ENCODE measurements at places on chromosomes 13 and 19.
A peak's percentile ranks its signal among the peaks of the same experiment; 100 is the strongest.

- peak; percentile 78 for DNase-seq
Observed at GRCh38 chr13:51645154-51645650, 60.9 kb downstream of the WDFY2 start.

DNA sequence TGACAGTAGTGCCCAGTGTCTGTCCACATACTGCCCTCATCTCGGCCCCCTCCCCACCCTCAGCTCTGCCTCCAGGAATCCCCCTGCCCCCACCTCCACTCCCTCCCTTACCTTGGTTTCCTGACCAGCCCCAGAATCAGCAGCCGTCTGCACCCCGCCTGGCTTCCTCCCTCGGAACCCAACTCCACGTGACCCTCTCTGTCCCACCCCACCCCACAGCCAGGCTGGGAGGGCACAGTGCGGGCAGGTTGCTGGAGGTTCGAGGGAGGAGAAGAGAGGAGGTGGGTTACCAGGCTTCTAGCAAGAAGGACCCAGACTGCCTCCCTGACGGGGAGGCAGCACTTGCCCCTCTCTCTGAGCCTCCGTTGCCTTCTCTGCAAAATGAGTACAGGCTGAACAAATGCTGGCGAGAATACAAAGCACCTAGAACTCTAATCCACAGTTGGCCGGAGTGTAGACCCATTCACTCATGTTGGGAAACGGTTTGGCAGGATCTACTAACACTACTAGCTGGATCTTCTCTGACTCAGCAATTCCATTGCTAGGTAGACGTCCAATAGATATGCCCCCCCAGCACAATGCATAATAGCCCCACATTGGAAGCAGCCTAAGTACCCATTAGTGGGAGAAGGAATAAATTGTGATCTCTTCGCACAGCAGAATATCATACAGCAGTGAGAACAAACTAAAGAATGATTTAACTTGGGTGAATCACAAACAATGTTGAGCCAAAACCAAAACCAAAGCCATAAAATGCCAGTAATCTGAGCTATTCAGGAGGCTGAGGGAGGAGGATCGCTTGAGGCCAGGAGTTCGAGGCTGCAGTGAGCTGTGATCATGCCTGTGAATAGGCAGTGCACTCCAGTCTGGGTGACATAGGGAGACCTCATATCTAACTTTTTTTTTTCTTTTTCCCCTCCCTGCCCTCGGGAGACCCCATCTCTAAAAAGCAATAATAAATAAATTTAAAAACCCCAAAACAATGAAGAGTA lies at the start of gene RASAL3:
Gene RASAL3, minus strand, starts transcription at position 151 of the 992 bp plus-strand sequence. CDS start 186 bp downstream, outside the sequence.
- no peak for DNase-seq

- DNase-seq: peak; percentile 72
Observed at GRCh38 chr19:42092350-42092749, 16.4 kb downstream of the ZNF574 start.

GRCh38 chr13:35714588-35715377 lies 238.3 kb upstream of the MAB21L1 start:
- no peak for DNase-seq

- DNase-seq: no peak
Observed at GRCh38 chr19:18798384-18799352, 7.6 kb upstream of the COMP start.

GRCh38 chr13:66660468-66660813 lies 569.7 kb downstream of the PCDH9 start:
- no peak for DNase-seq

- DNase-seq: no peak
Observed at GRCh38 chr19:14978161-14978776, 1.4 kb downstream of the SLC1A6 start.

DNA sequence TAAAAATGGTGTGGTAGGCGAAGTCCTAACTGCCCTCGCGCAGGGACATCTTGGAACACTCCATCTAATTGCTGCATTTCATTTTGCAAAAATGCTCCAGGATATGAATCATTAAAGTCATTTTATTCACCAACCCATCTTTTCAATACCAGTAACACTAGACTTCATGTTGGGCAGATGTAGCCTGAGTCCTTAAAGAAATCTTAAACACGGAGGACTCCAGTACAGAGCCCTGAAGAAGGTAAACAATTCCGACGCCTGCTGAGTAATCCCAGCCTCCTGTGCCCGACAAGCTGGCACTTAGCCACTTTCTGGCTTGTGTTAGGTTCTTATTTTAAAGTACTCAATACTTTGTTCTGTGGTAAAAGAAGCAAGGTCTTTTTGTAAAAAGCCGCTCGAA lies 58.0 kb upstream of the IRS2 start:
- peak; percentile 61 for DNase-seq

DNA sequence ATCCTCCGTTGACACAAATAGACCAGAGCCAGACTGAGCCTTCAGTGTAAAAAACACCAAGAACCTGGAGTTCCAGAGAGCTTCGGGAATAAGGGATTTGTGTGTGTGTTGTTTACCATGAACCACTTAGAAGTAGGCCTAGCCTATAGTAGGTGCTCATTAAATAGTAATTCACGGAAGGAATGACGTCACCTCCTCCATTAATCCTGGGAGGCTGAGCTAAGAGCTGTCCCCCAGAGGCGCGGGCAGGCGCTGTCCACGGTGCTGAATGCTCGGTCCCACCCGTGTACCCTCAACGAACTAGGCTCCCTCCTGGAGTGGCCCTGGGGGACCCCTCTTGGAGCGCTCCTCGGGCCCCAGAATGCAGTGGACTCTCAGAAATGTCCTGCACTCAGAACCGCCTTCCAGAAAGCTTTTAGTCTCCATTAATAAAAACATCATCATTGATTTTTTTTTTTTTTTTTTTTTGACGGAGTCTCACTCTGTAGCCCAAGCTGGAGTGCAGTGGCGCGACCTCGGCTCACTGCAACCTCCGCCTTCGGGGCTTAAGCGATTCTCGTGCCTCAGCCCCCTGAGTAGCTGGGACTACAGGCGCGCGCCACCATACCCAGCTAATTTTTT lies 6.5 kb downstream of the UNC13A start:
- no peak for DNase-seq

DNA sequence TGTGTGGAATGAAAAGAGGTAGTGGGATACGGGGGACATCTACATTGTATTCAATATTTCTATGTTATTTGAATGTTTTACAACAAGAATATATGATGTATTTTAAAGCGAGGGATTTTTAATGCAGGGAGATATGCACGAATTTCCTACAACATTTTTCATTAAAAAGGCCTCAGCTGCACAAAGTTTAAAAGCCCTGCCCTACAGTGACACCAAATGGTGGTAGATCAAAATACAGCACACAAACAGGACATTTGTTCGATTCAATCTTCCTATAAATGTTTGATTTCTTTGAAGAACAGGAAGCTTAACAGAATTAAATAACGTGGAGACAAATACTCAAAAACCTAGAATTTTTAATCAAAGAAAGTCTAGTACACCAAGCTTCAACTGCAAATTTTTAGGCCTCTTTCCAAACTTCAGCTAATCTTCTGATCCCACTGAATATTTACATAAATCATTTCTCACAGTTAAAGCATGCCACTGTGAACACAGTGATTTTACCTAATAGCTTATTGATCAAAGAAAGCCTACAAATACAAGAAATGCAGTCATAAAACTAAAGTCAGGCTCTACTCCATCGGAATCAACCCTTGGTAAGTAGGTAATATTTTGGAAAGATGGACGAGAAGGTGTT lies 257.2 kb downstream of the DIAPH3 start:
- DNase-seq: peak; percentile 43

DNA sequence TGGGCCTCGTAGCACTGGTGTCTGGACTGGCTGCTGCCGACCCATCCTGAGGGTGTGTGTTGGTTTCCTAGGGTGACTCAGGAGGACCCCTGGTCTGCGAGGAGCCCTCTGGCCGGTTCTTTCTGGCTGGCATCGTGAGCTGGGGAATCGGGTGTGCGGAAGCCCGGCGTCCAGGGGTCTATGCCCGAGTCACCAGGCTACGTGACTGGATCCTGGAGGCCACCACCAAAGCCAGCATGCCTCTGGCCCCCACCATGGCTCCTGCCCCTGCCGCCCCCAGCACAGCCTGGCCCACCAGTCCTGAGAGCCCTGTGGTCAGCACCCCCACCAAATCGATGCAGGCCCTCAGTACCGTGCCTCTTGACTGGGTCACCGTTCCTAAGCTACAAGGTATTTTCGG lies 13.8 kb downstream of the TIMM13 start:
- no peak for DNase-seq

DNA sequence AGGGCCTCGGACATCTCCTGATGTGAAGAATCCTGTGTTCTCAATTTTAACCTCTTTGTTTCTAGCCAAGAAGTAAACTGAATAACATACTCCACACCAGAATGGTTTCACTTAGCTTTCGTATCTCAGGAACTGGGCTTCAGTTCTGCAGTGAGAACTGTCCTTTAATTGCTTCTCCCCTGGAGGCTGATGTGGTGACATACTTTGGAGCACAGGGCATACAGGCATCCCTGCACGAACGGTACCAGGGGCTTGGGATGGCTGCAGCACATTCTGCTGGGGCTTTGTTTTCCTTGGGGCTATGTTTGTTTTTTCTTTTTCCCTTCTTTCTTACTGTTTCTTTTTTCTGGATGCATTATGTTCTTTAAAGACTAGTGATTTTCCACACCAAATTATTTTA lies 230.5 kb downstream of the TM9SF2 start:
- DNase-seq: no peak

DNA sequence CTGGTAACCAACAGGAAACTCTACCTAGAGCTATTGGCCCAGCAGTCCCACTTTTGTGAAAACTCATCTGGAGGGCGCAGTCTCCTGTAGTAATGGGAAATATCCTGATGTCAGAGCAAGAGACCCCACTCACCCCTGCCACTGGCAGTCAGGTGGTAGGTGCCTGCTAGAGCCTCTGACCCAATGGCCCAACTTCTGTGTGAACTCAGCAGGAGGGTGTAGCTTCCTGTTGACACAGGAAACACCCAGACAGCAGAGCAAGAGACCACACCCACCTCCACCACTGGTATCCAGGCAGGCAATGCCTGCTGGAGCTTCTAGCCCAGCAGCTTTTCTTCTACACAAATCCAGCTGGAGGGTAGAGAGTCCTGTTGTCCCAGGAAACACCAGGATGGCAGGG lies 1176.8 kb upstream of the PRR20A start:
- no peak for DNase-seq

DNA sequence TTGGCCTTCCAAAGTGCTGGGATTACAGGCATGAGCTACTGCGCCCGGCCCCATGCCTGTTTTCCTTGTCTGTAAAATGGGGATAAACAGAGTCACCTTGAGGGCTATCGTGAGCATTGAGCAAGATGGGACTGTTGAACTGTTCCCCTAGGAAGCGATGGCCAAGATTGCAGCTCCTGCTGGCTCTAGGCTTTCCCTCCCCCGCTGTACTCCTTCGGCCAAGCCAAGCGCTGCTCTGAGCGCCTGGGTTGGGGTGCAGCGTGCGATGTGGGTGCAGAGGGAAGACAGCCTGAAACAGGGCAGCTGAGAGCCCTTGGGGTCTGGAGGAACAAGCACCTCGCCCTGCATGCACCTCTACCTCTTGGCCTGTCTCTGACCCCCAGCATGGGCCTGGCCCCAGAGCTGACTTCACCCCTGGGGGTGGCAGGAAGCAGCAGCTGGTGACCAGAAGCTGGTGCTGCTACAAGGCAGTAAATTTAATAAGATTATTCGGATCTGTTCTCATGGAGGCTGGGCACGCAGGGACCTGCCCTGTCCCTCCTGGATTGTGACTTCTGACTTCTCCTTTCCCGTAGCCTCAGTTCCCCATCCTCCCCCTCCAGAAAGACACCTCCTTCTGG lies 5.3 kb downstream of the GNG8 start:
- DNase-seq: no peak

- DNase-seq: no peak
Observed at GRCh38 chr13:42864952-42865767, 83.8 kb downstream of the FAM216B start.

GRCh38 chr19:3062165-3063105 lies at the start of gene TLE5:
TLE5 (minus strand) TSS chr19:3062495; CDS start chr19:3062200, 295 bp downstream.
- peak; percentile 55 for DNase-seq

- no peak for DNase-seq
Observed at GRCh38 chr13:33409673-33410510, 124.3 kb upstream of the STARD13 start.

DNA sequence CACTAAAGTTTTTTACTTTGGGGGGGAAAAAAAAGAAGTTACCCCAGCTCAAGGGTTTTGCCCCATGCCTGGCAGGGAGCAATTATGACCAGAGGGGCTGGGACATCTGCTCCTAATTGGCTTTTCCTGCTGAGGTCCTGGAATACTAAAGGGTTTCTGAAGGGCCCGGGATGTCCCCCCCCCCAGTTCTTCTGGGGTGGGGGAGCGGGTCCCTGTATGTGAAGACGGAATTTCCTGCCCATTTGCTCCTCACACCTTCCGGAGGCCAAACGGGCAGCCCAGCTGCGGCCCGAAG lies 1.1 kb upstream of the DLL3 start:
- no peak for DNase-seq

All from MCF 10A (cell line).